ENCODE measurements at places on chromosomes 7 and 10.

DNA sequence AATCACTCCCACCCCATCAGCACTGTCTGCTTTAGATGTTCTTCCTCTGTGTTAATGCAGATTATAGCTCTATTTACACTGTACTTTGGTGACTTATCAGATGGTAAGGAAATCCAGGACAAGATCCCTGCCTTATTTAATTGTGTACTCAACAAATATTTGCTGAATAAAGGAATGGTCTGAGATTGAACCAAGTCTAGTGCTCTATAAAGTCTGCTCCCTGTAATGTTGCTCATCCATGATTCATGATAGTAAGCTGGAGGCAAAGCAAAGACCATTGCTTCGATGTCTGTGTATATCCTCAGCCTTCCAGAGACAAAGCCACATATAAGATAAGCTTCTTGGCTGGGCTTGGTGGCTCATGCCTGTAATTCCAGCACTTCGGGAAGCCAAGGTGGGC is 33.5 kb downstream of the PLCE1 start:
- DNase-seq: peak; percentile 93

DNA sequence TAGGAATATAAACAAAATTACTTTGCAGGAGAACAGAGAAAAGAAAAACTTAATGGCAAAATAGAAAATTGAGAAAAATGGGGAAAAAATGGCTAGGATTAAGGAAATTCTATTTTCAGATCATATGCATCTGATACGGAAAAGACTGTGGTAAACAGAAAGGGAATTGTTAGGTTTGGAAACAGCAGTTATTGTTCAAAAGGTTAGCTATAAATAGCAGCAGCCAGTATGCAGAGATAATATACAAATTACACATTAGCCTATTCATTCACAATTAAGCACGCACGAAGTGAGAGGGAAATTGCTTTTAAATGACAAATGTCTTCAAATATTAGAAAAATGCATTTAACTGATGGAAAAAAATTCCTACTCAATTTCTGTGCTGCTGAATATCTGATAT is 224.1 kb upstream of the FAM3C start:
- DNase-seq: no peak

GRCh38 chr10:91537614-91538383 is 95.1 kb downstream of the PPP1R3C start:
- DNase-seq: no peak

- DNase-seq: no peak
Measured at GRCh38 chr7:91633013-91633441, 247.5 kb downstream of the MTERF1 start.

- DNase-seq: no peak
Measured at GRCh38 chr10:6977398-6978186, 397.5 kb upstream of the PRKCQ start.

- no peak for DNase-seq
Measured at GRCh38 chr7:158449942-158450341, 137.7 kb downstream of the PTPRN2 start.

GRCh38 chr7:57308631-57309408 is 141.2 kb upstream of the ZNF716 start:
- DNase-seq: no peak

GRCh38 chr10:124039483-124040013 is 53.9 kb downstream of the CHST15 start:
- DNase-seq: no peak

GRCh38 chr10:15745751-15746150 is 26.0 kb upstream of the ITGA8 start:
- DNase-seq: no peak

- no peak for DNase-seq
Measured at GRCh38 chr7:76338298-76339084, 20.3 kb downstream of the YWHAG start.

DNA sequence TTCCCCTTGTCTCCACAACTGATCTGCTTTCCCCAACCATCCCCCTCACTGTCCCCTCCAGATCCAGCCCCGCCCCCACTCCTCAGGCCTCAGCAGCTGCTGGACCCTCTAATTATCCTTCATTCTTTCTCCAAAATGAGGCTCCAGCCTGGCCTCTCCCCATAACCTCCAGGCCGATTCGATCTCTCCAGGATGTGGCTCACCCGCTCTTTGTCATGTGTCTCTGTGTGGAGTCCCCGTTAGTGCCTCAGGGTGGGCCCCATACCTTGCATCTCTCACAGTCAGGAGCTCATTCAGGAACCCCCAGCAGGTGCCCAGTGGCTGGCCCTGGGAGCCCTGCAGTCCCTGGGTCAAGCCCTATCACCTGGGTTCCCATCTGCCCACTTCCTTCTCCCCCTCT is 1.3 kb downstream of the PILRA start:
- DNase-seq: no peak

- DNase-seq: no peak
Measured at GRCh38 chr10:126463286-126463685, 75.0 kb upstream of the ADAM12 start.

GRCh38 chr7:2717293-2718261 is 29.6 kb downstream of the AMZ1 start:
- no peak for DNase-seq

DNA sequence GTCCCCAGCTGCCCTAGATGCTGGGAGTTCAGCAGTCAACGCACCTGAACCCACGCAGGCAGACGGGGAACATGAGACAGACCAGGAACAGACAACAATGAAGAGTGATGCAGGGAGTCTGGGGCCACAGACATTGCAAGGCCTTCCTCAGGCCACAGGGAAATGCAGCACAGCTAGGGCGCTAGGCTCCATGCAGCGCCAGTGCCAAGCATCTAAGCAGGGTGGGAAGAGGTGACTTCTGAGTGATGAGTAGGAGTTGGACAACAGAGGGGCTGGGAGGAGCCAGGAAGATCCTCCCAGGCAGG is 7.7 kb upstream of the RET start:
- DNase-seq: no peak

GRCh38 chr10:10256860-10257259 is 760.8 kb upstream of the CELF2 start:
- DNase-seq: no peak

DNA sequence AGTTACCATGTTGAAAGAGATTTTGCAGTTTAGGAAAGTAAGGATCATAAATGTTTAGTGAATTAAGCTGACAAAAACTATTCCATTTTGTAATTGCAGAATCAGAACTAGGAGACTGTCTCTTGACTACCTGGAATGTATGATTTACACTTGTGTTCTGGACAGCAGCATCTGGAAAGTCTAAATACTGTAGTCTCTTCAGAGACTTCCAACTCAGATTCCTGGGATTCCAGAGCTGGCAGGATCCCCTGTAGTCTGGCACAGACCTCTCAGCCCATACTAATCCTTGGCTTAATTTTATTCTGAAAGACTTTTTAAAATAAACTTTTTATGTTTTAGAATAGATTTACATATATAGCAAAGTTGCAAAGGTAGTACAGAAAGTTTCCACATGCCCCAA is 452.7 kb downstream of the DPP6 start:
- no peak for DNase-seq

DNA sequence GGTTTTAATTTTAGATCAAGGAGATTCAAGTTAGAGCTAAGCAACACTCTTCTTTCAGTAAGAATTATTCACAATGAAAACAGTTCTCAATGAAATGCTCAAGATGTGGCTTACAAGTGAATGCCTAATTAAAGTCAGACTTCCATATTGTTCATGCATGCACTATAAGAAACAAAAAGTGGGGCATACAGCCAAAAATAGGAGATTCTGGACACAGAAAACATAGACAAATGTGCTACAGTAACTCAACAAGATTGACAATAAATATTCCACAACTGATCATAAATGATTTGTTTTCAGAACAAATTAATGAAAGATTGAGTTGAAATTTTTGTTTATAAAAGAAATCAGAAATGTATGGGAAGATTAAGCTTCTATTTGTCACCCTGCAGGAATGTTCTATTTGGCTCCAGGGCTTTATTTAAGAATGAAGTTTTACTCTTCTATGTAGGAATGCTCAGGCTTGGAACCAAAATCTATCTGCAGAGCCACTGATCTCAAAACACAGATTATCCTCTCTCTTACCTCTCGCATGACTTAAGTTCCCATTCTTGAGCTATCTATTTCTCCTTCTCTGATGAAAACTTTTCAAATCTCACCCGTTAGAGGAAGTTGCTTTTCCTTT is 89.0 kb upstream of the PIP4K2A start:
- no peak for DNase-seq

DNA sequence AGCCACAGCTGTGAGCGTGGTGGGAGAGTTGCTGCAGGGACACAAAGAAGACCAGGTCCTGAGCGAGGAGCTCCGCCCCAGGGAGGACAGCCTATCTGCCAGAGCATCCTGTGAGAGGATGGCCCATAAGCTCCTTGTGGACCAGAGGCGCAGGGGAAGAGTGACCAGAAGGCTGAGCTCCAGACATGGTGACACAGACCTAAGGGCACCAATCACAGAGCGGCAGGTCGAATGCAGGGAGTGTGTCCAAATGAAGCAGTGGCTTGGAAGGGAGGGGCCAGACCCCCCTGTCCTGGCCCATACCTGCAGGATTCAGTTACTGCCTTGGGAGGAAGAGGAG is 135.8 kb upstream of the TMEM72 start:
- DNase-seq: no peak

GRCh38 chr10:109871476-109871875 is 51.8 kb downstream of the XPNPEP1 start:
- no peak for DNase-seq

DNA sequence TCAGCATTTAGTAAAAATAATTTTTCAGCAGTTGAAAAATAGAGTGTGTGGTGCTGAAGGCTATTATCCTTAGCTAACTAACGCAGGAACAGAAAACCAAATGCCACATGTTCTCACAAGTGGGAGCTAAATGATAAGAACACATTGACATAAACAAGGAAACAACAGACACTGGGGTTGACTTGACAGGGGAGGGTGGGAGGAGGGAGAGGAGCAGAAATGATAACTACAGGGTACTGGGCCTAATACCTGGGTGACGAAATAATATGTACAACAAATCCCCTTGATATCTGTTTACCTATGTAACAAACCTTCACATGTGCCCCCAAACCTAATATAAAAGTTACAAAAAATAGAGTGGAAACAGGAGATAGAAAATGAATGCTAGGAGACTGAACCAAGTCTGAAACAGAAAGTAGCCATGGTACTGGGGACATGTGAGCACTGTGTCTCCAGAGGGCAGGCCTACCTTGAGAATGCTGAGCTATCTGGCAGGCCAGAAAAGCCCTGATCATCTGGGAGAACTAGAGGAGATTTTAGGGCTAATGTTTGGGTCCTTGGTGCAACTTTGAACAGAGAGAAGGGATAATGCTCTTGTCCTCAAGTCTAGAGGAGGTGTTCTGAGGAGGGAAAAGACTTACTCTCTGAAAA is 4.7 kb upstream of the EFCAB10 start:
- no peak for DNase-seq

DNA sequence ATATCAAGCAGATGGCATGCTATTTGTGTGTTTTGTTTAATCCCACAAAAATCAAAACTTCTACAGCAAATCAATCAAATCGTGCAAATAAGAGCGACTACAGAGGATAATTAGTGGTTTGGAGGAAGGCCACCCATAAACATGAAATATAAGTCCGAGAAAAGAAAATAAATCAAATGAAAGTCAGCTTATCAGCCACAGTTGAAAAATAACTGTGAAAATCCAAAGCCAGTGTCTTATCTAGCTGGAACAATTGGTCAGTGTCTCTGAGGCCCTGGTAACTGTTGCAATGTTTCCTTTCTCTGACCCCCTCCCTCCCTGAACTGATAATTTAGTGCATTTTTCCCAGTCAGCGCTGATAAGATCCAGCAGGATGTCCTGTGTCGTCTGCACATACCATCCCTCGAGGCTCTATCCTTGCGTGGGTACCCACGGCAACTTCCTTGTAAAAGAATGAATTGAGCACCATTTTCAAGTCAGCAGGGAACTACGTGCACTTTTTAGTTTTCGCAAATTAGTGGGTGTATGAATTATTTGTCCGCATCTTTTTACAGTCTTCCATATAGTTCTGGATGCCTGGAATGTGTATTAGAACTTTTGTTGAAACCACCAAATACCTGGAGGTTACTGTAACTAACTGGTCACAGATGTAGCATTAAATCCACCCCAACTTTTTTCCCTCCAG is 10.8 kb upstream of the JCAD start:
- DNase-seq: no peak

- no peak for DNase-seq
Measured at GRCh38 chr10:125054669-125055268, 105.6 kb downstream of the CTBP2 start.

- no peak for DNase-seq
Measured at GRCh38 chr10:95831076-95831475, 75.1 kb downstream of the ENTPD1 start.

- DNase-seq: no peak
Measured at GRCh38 chr7:64618785-64619456, 47.0 kb upstream of the ZNF107 start.

DNA sequence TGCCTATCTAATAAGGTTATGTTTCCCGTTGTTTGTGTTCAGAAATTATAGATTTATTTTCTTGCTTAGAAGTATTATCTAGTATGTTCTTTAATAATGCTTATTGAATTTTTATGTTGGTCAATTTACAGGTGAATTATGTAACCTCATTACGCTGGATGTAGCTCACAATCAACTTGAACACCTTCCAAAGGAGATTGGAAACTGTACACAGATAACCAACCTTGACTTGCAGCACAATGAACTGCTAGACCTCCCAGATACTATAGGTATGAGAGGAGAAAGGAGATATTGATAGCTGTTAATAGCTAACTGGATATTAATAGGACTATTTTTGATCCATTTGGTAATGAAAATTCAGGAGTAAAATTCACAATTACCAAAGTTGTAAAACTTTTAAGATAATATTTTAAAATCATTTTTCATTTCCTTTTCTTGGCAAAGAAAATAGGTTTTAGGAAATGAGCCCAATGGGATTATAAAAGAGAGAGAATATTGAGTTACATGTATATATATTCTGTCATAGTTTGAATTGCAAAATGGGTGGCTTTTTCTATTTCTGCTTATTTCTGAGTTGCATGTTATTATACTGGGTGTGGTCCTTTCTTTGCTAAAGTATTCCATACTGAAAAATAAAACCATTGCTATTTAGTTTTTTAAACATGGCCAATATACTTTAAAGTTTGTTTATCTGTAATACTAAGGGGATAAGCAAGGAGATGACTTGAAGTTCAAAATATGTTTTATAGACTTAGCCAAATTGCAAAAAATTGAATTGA is 66.3 kb downstream of the SHOC2 start:
- no peak for DNase-seq

DNA sequence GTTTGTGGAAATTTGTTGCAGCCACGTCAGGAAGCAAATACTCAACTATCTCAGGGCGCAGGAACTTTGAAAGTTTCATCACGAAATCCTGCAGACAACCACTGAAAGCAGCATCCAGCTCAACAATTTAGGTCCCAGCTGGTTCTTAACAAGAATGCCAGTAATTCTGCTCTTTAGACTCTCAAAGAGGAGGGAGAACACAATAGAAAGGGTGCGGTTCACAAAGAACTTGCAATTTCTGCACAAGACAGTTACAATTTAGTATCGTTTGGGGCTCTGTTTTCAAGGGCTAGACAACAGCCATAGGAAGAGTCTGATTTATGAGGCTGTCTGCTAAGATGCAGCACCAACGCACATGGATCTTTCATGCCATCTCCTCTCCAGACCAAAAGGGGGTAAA is 223.1 kb downstream of the FGFR2 start:
- DNase-seq: no peak

- DNase-seq: peak; percentile 40
Measured at GRCh38 chr10:112434988-112435619, 11.6 kb downstream of the ZDHHC6 start.
